Activated CD4-positive, alpha-beta memory T cell treated with anti-CD3 and anti-CD28 coated beads for 36 hours (primary cell): ENCODE measurements at places on chromosomes 5 and 9. TPM values are rescaled to one million over a fixed set of nuclear protein-coding genes. Genes with fewer than 3 reads are reported as not detected.
A peak's percentile ranks its signal among the peaks of the same experiment; 100 is the strongest.

ANKRD18A gene
- total RNA-seq, result 8.3 TPM

- H3K36me3 ChIP-seq, result no peaks in the 10 kb centered on the region
- no peak overlapping the region for H3K27ac ChIP-seq
These were observed 22.7 kb downstream of the GRIA1 start for GRCh38 chr5:153513156-153513555.

DNA sequence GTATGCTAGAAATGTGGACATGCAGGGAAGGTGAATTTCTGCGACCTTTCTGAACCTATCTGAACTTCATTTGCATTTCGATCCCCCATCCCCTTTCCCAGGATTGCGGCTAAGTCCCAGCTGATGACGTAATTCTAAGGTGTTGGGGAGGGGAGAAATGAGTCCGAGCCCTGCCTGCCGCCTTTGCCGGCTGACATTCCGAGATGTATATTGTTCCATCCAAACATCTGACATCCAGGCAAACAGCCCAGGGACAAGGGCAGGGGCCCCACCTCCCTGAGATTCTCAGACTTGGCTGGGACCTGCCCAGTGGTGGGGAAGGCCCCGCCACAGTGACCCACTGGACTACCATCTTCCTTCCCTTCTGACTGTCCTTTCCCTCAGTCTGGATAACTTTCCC lies 494.6 kb downstream of the ENC1 start:
- H3K27ac ChIP-seq, result no peak overlapping the region
- no peak for DNase-seq
- H3K4me1 ChIP-seq, result no peaks in the 10 kb centered on the region

DNA sequence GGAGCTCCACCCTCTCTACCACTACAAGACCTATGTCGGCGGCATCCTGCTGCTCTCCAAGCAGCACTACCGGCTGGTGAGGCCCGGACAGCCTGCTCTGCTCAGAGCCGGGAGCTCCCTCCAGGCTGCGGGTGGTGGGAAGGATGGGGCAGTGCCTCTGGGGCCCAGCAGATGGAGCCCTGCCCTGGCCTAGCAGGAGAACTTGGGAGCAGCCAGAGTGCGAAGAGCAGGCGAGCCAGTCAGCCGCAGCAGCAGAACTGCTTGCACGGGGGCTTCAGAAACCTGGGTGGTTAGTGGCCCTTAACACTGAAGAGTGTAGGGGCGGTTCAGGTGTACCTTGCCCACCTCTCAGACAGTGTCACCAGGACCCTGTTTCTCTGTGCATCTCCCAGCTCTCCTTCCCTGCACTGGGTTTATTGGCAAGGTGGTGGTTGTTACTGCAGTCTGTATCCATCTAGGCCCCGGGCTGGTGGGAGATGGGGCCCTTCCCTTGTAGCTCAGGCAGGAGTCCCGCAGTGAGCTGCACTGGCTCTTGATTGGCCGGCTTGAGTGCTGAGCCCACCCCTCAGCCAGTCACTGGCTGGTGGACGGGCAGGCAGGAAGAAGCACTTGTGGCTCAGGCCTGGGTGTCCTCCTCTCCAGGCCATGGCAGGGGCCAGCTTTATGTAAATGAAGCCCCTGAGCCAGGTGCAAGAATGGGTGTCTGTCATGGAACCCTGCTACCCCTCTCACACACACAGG lies 7.7 kb downstream of the B4GALT7 start:
- H3K36me3 ChIP-seq, result no peaks in the 10 kb centered on the region
- peaks cover 5% of the 10 kb centered on the region for H3K4me1 ChIP-seq
- DNase-seq, result peak; percentile 79

TMEM161B gene
- 22.9 TPM for total RNA-seq

SARDH gene
- 6.5 TPM for total RNA-seq

INSYN2B gene
- total RNA-seq, result not detected

- H3K4me1 ChIP-seq, result no peaks in the 10 kb centered on the region
- no peaks in the 10 kb centered on the region for H3K36me3 ChIP-seq
- peaks cover 1% of the 10 kb centered on the region for H3K27me3 ChIP-seq
- no peak overlapping the region for H3K4me3 ChIP-seq
- peak; percentile 58 for DNase-seq
These were observed 23.1 kb upstream of the CNOT6 start for GRCh38 chr5:180470966-180471582.

GRCh38 chr9:83281306-83282255 lies 218.6 kb upstream of the RASEF start:
- H3K4me1 ChIP-seq, result no peaks in the 10 kb centered on the region
- H3K27me3 ChIP-seq, result no peaks in the 10 kb centered on the region
- no peak overlapping the region for H3K4me3 ChIP-seq
- DNase-seq, result no peak
- no peak overlapping the region for H3K27ac ChIP-seq

DNA sequence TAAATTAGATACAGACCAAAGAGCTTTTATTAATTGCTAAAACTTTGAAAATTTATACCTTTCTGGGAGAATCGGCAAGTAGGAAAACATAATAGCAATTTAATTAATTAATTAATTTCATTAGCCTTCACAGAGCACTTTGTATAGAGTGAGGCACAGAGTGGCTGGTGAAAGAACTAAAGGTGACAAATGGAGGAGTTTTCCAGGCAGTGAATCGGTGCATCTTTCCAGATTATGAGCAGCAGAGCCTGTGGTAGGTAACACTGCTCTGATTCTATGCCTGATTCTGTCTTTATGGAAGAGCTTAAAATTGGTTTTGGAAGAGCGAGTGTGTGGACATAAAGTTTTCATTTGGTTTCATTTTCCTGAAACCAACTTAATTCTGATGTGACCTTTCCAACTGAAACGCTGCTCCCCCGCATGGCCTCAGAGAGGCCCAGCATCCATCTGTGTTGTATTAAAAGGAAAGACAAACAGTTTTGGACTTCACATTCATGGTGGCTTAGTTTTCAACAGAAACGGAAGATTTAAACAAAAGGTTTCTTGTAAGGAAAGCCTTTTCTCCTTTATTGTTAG lies 188.9 kb upstream of the RPS23 start:
- no peak for DNase-seq
- H3K36me3 ChIP-seq, result no peaks in the 10 kb centered on the region
- no peaks in the 10 kb centered on the region for H3K4me1 ChIP-seq
- H3K4me3 ChIP-seq, result no peak overlapping the region

MAMDC4 gene
- total RNA-seq, result 13.0 TPM

DND1 gene
- total RNA-seq, result 2.5 TPM

DNA sequence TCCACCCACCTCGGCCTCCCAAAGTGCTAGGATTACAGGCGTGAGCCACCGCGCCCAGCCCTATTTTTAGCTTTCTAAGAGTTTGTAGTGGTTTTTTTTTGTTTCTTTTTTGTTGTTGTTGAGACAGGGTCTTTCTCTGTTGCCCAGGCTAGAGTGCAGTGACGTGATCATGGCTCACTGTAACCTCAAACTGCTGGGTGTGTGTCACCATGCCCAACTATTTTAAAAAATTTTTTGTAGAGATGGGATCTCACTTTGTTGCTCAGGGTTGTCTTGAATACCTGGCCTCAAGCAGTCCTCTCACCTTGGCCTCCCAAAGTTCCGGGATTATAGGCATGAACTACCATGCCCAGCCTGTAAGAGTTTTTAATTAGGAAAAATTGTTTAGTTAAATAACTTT lies 145.3 kb upstream of the SH3GL2 start:
- no peaks in the 10 kb centered on the region for H3K4me1 ChIP-seq
- no peaks in the 10 kb centered on the region for H3K27me3 ChIP-seq
- no peak overlapping the region for H3K27ac ChIP-seq
- no peak for DNase-seq
- H3K36me3 ChIP-seq, result no peaks in the 10 kb centered on the region
- no peak overlapping the region for H3K4me3 ChIP-seq

DNA sequence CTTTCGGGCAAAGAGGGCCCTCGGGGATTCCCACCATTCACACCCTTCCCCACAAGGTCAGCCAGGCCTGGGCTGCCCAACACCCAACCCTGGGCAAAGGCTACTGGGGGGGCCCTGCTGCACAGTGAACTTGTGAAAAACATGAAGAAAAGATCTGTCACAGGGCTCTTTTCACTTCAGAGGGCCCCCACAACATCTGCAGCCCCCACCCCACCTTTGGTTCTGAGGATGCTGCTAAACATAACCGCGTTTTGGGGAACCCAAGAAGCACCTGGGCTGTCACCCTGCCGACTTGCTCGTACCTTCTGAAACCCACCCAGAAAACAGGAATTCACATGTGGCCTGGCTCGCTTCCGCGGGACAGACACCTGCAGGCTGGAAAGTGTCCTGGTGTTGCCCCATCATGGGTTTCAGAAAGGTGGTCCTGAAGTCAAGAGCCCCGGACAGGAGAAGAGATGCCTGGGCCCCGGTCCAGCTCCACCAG lies 29.3 kb downstream of the B4GALT1 start:
- H3K27me3 ChIP-seq, result no peaks in the 10 kb centered on the region
- H3K4me1 ChIP-seq, result peaks cover 74% of the 10 kb centered on the region
- peak overlapping the region; percentile 65 for H3K27ac ChIP-seq

GRCh38 chr5:174045470-174046025 lies at the start of gene NSG2:
Gene NSG2, plus strand, starts transcription at chr5:174045706. Its CDS starts 1,050 bp downstream, at chr5:174046756.
- no peak within 1 kb of the TSS for H3K4me3 ChIP-seq
- no peaks in the 10 kb centered on the region for H3K36me3 ChIP-seq
- peaks cover 21% of the 10 kb centered on the region for H3K27me3 ChIP-seq
- H3K27ac ChIP-seq, result no peak within 1 kb of the TSS
- H3K4me1 ChIP-seq, result no peaks in the 10 kb centered on the region
- DNase-seq, result peak; percentile 59

PHF24 gene
- total RNA-seq, result 0.12 TPM

IRX1 gene
- not detected for total RNA-seq

- DNase-seq, result no peak
- H3K4me3 ChIP-seq, result no peak overlapping the region
- H3K36me3 ChIP-seq, result no peaks in the 10 kb centered on the region
- H3K27ac ChIP-seq, result no peak overlapping the region
- H3K4me1 ChIP-seq, result peaks cover 10% of the 10 kb centered on the region
- peaks cover 19% of the 10 kb centered on the region for H3K27me3 ChIP-seq
These were observed 204.6 kb downstream of the PCSK1 start for GRCh38 chr5:96228408-96228807.
